ENCODE measurements at places on chromosomes 3 and 15.

DNA sequence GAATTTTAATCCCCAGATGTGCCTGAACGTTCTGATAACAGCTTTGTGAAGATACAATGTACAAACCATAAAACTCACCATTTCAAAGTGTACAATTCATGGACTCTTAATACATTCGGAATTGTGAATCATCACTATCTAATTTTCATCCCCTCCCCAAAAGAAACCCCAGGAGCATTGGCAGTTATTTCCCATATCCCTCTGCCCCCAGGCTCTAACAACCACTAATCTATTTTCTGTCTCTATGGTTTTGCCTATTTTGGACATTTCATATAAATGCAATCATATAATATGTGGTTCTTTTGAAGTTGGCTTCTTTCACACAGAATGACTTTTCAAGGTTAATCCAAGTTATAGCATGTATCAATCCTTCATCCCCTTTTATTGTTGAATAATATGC, 25.3 kb downstream of the PRICKLE2 start:
- no peak for DNase-seq

GRCh38 chr3:146843476-146843875, 238.3 kb upstream of the PLSCR5 start:
- no peak for DNase-seq

- no peak for DNase-seq
These were observed 129.4 kb downstream of the FBN1 start for GRCh38 chr15:48516121-48516520.

DNA sequence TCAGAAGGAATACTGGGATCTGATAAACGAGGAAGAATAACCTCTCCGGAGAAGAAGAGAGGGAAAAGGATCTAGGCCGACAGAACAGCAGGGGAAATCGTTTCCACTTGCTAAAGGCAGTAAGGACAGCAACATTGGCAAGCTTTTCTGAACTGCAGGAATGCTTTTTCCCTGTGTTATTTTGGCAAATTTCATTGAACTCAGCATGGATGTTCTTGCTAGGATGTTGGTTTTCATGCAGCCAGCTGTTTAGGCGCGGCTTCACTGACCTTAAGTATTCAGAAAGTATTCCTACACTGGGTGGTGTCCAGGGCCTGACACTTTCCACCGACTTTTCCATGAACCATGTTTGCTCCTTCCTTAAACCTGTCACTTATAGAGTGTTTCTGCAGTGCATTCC, 489.7 kb downstream of the CNTN3 start:
- DNase-seq, result no peak

DNA sequence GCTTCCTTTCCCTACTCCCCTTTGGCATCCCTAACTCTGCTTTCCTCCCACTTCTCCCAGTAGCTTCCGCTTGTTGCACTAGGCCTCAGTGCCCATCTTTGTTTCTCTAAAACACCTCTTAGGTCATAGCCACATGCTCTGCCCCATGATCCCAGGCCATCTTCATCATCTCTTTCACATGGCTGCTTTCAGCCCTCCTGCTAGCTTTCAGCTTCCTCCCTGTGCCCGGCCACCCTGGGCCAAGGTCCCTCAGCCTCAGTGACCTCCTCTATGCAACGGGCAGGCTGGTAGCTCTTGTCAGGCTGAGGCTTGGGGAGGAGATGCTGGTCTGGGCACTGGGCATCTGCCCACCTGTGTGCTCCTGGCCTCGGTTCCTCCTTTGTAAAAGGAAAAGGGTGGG, 2.3 kb downstream of the PLEKHO2 start:
- DNase-seq, result no peak

GRCh38 chr3:122030381-122031122, 8.5 kb upstream of the ILDR1 start:
- no peak for DNase-seq

DNA sequence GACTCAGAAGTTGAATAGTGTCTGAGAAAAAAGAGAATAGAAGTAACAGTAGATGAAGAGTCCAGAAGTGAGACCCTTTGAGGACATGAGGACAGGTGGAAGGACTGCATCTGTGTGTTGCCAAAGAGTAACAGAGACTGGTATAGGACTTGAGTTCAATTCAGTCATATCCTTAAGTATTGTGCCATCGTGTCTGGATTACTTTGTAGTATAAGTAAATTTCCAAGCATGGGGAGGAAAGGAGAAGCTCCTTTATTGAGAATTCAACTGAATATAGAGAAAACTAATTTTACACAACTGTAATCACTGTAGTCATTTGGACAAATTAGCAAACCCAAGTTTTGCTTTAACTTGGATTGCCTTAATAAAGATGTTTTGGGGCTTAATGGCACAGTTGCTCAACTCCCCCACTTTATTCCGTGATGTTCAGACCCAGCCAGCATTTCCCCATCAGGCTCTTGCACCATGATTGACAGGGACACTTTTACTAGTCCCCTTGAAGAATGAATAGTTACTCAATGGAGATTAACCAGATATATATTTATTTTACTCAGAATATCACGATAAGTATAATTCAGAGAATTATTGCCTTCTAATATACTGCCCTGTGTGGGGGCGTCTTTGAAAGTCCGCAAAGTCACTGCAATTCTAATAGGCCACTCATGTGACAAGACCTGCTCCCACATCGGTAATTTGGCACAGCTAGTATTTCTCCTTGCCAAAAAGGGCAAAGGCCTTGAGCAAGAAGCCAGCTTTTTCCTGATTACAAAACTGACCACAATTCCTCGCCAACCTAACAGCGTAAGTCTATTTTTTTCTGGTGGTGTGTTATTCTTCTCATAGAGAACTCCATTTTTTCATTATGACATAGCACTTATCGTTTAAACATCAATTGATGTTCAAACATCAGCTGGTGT, 61.3 kb downstream of the PPARG start:
- no peak for DNase-seq

DNA sequence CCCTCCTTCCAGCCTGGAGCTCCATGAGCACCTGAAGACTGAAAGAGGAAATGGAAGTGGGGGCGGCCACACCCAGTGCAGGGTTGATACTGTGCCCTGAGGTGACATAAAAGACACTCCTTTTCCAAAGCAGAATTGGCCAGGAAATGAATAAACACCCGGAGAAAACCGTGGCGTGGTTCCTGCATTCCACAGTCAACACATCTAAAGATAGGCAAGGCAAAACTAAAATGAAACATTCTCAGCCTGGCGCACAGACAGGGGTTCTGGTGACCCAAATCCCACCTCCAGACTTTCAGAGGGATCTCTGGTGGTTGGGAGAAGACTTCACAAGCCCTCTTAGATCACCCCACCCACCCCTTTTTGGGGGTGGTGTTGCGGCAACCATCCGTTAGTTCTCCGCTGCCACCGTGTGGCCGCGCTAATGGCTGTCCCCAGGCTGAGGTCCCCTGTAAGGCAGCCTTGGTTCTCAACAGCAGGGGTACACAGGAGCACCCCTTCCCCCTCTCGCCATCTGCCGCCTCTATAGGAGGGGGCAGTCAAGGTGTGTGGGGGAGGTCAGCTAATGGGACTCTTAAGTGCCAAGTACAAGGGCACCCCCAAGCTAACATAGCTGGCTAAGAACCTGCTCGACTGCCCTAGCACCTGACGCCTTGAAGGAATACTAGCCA, 2.5 kb upstream of the MST1R start:
- DNase-seq, result peak; percentile 68

- no peak for DNase-seq
These were observed 93.9 kb downstream of the PCCB start for GRCh38 chr3:136343873-136344555.

GRCh38 chr3:55643283-55643682, 156.2 kb upstream of the WNT5A start:
- DNase-seq, result no peak

DNA sequence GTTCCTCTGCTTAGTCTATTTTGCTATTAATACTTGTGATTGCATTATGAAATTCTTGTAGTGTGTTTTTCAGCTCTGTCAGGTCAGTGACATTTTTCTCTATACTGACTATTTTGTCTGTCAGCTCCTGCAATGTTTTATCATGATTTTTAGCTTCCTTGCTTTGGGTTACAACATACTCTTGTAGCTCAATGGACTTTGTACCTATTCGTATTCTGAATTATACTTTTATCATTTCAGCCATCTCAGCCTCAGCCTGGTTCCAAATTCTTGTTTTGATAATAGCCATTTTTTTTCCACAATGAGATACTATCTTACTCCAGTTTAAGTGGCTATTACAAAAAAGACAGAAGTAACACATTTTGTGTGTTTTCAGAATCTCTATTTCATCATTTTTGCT, 204.2 kb upstream of the ONECUT1 start:
- no peak for DNase-seq

DNA sequence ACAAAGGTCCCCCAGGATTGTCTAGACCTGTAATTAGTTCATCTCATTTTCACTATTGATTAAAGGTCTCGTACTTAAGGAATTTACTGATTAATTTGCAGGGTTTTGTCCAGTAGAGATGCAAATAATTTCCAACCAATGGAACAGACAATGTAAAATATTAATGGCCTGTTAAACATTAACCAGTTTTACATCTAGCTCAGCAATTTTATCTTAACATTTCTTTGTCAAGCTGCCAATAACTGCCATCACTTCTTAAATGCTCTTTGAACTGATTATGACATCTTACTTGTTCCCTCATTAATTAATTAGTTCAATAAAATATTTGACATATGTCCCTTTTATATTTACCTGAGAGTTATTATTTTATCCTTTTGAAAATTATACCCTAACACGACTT, 9.4 kb upstream of the STRIT1 start:
- no peak for DNase-seq

- DNase-seq, result no peak
These were observed 133.4 kb upstream of the BHLHE40 start for GRCh38 chr3:4845882-4846281.

GRCh38 chr3:84943379-84943778, 15.4 kb upstream of the CADM2 start:
- DNase-seq, result no peak

- no peak for DNase-seq
These were observed 329.5 kb upstream of the CTDSPL start for GRCh38 chr3:37532168-37532567.

DNA sequence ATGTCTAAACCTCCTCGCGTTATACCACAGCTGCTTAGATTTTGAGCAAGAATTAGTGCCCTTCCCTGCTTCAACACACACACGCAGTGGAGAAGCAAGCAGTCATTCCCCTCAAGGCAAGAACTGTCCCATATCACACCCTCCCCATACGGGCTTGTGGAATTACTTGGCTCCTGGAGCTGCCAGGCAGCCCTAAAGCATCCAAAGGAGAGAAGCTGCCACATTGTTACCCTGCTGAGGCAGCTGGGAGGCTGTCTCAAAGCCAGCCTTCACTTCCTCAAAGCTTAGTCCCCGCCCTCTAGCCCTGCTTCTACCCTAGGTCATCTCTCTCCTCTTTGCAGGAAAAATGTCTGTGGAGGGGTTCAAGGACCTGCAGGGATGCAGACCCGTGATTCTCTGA, 153.4 kb downstream of the RORA start:
- no peak for DNase-seq

DNA sequence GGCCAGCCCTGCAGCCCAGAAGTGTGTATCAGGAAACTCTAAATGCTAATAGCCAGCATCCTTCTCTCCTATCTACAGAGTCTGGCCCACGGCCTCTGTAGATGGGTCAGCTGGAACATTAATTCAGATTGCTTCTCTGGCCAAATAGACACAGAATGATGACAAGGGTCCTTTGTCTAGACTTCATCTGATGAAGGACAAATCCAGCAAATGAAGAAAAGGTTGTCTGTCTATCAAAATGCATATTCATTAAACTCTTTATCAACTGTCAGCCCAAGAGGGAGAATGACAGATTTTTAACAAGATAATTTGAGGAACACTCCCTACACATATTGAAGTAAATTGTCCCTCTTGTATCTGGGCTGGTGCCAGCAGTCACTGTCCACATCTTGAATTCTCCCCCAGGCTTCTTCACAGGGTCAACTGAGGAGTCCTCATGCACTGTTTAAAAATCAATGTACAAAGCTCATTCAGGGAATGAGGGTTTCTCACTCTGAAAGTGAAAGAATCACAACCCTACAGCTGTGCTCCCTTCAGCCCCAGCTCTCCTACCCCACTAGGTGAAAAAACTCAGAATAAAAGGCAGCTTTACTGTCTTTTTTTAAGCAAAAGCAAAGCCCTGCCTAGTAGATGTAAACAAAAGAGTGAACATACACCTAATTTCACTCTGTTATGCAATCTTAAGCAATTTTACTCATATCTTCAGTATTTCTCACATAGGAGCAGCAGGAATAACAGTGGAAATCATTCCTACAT, 507.7 kb downstream of the IGSF11 start:
- no peak for DNase-seq

GRCh38 chr3:129617381-129618185, 11.1 kb upstream of the PLXND1 start:
- no peak for DNase-seq

GRCh38 chr3:22982981-22983587, 220.0 kb upstream of the UBE2E2 start:
- DNase-seq, result no peak

DNA sequence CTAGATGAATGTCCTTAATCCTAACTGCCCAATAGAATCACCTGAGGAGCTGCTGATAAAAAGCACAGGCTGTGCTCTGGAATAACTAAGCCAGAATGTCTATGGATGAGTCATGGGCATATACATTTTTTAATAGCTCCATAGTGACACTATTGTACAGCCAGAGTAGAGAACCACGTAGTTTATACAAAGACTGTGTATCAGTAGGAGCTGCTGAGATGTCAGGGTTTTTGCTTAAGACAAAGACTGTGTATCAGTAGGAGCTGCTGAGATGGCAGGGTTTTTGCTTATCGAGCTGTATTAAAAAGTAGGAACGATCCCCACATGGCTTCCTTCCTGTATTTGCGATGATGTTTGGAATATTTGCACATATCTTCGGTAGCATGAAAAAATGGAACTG, 137.4 kb downstream of the SV2B start:
- DNase-seq, result no peak

DNA sequence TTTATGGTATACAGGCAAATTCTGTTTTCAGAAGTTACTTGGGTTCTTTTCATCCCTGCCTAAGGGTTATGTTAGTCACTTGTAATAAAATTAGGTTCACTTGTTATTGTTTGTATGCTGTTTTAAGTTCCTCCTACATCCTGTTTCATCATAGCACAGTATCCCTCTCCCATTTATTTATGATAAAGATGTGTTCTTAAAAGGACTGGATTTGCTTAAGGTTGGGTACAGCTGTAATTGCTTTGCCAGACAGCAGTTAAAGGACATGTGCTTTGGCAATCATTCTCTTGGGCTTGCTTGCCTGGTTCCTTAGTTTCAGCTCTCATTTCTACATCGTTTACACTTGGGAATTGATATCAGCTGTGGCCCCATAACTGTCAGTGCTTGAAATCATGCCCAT, 11.7 kb downstream of the ATP2C1 start:
- no peak for DNase-seq

DNA sequence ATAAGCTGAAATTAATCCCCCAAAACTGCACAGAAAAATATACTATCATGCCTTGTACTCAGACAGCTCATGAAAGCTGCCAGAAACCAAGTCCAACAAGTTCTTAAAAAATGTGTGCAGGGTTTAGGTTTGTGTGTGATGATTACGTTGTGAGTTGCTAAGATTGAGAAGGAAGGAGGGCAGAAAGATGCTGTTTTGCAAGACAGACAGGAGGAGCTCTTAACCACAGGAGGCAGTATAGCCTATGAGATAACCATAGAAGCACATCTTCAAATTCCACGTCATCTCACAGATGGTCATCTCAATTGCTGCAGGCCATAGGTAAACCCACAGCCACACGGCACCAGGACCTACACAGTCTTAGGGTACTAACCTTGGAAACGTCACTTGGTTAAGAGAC, 191.9 kb downstream of the STT3B start:
- no peak for DNase-seq

Measured in WTC11 (cell line).